Activated CD4-positive, alpha-beta memory T cell treated with anti-CD3 and anti-CD28 coated beads, Interleukin-2, amount 10 ng/mL, durations not matched to agents 7 days and 5 days (primary cell): ENCODE measurements at places on chromosomes 16 and 17.
A peak's percentile ranks its signal among the peaks of the same experiment; 100 is the strongest.

DNA sequence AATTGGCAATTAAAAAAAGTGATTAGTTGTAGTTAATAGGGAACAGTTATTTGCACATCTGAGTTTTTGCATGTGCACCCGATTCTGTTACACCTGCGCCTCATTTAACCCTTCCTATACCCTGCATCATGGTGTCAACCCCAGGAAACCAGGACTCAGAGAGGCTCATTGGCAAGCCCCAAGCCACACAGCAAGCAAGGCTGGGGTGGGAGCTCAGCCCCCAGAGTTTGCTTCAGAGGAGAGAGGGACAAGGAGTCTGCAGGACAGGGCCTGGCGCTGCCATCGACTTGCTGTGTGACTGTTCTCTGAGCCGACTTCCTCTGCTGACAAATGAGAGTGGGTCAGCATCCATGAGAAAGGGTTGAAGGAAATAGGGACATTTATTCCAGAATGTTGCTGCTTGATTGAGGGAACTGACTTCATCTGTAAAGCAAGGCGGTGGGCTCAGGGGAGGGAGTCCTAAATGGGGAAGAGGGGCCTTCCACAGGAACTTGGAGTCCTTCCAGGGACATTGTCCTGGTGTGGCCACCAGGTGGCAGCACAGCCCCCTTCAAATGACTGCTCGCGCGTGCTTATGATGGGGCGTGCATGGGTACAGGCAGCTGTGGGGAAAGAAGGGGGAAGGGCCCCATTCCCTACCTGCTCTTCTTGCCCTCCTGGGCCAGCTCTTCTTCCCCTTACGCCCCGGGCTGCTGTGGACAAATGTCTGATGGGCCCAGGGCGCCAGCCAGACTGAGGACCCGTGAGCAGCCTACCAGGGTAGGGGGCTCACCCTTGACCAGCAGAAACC, 51.6 kb downstream of the NT5M start:
- DNase-seq, result peak; percentile 79
- no peaks in the 10 kb centered on the region for H3K36me3 ChIP-seq
- peaks cover 11% of the 10 kb centered on the region for H3K27me3 ChIP-seq
- H3K27ac ChIP-seq, result no peak overlapping the region
- no peak overlapping the region for H3K4me3 ChIP-seq

DNA sequence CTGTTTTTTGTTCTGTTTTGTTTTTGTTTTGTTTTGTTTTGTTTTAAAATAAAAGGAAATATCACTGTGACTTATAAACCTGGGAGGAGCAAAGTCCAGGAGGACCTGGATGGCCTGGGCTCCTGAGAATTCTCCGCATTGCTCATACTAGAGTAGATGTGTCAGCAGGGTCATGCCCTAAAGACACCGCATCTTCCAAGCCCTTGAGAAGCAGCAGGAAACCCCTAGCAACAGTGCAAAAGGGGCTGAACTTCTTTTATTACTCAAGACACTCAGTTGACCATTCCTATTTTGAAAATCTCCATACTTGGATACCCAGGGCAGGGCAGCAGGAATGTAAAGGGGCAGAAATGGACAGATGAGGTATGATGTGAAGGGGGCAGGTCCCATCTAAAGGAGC, 51.8 kb downstream of the SYT17 start:
- no peaks in the 10 kb centered on the region for H3K36me3 ChIP-seq
- peaks cover 11% of the 10 kb centered on the region for H3K4me1 ChIP-seq
- DNase-seq, result no peak
- no peaks in the 10 kb centered on the region for H3K27me3 ChIP-seq

GRCh38 chr17:47176389-47176826, 12.7 kb downstream of the CDC27 start:
- H3K27me3 ChIP-seq, result no peaks in the 10 kb centered on the region
- H3K36me3 ChIP-seq, result peaks cover 54% of the 10 kb centered on the region
- H3K4me3 ChIP-seq, result no peak overlapping the region
- DNase-seq, result no peak
- H3K4me1 ChIP-seq, result peaks cover 38% of the 10 kb centered on the region
- H3K27ac ChIP-seq, result no peak overlapping the region

DNA sequence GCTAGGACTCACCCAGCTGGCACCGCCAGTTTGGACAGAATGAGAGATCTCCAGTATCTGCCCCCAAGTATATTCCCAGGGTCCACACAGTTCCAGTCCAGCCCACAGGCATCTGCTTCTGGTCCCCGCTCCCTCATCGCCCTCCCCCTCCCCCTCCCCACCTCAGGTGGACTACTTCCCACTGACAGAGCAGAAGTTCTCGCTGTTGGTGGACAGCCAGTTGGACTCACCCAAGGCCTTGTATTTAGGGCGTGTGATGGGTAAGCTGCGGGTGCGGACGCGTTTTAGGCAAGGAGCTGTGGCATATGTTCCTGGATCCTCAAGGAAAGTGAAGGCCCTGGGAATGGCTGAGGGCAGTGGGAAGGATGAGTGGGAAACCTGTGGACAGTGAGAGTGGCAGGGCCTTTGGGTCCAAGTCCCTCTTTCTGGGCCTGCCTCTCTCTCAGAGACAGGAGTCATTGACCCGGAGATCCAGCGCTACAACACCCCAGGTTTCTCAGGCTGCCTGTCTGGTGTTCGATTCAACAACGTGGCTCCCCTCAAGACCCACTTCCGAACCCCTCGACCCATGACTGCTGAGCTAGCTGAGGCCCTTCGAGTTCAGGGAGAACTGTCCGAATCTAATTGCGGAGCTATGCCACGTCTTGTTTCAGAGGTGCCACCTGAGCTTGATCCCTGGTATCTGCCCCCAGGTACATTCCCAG, 14.9 kb downstream of the CNTNAP1 start:
- H3K27ac ChIP-seq, result no peak overlapping the region
- peaks cover 11% of the 10 kb centered on the region for H3K36me3 ChIP-seq
- DNase-seq, result no peak
- H3K27me3 ChIP-seq, result peaks cover 2% of the 10 kb centered on the region

DNA sequence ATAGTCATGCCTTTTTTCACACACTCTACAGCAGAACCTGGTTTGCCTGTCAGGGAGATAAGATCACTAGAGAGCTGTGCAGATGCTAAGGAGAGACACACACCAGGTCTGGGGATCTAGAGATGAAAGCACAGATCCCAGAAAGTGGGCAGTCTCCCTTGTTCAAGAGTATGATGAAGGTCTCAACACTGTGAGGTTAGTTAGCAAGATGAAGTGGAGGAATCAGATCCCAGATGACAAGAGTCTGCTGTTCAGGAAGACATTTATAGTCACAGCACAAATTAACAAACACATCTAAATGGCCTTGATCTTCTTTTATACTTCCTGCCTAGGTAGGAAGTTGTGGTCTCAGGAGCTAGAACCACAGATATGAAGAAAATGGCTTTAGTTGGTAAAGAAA, 23.4 kb upstream of the SKAP1 start:
- H3K4me3 ChIP-seq, result peak overlapping the region; percentile 37
- peaks cover 71% of the 10 kb centered on the region for H3K4me1 ChIP-seq
- H3K27me3 ChIP-seq, result no peaks in the 10 kb centered on the region
- DNase-seq, result peak; percentile 39
- peaks cover 19% of the 10 kb centered on the region for H3K36me3 ChIP-seq

DNA sequence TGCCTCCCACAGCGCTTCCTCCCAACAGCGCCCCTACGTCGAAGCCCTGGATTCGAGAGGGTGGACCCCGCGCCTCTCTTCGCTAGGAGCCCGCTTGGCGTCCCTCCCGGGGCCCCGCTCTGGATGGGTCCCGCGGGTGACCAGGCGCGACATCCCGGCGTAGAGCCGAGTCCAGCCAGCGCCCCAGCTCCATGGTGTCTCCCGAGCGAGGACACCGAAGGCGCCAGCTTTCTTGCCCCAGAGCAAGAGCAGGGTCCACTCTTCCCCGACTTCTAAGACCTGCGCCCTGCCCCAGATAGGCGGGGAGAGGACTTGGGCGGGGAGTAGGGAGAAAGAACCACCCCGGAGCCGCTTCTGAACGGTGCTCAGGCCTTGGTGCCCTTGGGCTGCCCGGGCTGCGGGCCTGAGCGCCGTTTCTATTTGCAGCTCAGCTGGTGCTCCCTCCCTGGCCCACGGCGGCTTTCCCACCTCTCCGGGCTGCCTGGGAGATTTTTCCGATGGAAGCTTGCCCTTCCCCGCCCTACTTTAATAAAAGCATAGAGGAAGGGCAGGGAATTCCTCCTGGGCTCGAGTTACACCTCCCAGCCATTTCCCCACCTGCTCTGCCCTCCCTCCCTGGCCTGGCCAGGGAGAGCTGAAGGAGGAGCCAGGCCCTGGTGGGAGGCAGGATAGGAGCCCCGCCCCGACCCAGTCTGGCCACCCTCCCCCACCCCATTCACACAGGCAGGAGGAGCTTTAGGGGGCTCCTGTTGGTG, 1.8 kb downstream of the MMP15 start:
- peaks cover 13% of the 10 kb centered on the region for H3K4me1 ChIP-seq
- H3K4me3 ChIP-seq, result no peak overlapping the region
- H3K27me3 ChIP-seq, result peaks cover 23% of the 10 kb centered on the region
- H3K36me3 ChIP-seq, result no peaks in the 10 kb centered on the region
- no peak overlapping the region for H3K27ac ChIP-seq

DNA sequence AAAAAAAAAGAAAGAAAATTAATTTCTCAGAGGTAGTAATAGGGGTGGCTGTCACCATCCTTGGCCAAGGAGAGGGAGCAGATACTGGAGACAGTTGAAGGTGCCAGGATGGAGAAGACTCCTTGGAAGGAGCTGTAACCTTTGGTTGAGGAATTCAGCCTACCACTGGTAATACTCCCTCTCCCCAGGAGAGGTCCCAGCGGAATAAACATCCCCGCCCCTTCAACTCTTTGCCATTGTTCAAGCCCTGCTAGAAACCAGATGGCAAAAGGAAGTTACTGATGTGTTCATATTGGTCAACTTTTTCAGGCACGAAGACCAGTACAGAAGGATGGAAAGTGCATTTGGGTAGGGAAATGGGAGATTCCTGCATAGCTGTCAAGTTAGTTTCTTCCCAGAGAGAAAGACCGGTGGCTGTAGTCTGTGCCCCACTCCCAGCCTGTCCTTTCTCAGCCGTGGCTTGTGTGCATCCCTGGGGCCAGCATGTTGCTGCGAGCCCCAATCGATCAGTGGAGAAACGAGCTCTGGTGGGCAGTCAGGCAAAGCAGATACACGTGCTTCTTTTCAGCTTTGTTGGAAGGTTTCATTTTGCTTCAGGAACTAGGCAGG, 612.1 kb downstream of the MAF start:
- no peak for DNase-seq
- H3K4me3 ChIP-seq, result no peak overlapping the region
- H3K36me3 ChIP-seq, result no peaks in the 10 kb centered on the region

DNA sequence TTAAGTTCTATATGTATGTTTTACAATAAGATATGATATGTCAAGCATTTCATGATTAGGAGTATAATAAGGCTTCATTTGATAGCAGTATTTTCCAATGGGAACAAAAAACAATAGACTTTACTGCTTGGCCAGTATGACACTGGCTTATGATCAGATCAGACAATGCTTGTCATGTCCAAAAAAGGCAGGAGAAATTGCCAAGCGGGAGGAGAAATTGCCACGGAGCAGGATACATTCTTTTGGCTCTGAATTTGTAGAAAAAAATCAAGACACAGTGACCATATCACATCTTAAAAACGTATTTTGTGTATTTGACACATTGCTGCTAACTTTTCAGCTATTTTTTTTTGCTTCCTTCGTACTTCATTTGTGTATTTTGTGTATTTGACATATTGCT, 404.1 kb downstream of the CNTNAP4 start:
- no peak overlapping the region for H3K27ac ChIP-seq
- no peaks in the 10 kb centered on the region for H3K36me3 ChIP-seq
- H3K27me3 ChIP-seq, result no peaks in the 10 kb centered on the region

DNA sequence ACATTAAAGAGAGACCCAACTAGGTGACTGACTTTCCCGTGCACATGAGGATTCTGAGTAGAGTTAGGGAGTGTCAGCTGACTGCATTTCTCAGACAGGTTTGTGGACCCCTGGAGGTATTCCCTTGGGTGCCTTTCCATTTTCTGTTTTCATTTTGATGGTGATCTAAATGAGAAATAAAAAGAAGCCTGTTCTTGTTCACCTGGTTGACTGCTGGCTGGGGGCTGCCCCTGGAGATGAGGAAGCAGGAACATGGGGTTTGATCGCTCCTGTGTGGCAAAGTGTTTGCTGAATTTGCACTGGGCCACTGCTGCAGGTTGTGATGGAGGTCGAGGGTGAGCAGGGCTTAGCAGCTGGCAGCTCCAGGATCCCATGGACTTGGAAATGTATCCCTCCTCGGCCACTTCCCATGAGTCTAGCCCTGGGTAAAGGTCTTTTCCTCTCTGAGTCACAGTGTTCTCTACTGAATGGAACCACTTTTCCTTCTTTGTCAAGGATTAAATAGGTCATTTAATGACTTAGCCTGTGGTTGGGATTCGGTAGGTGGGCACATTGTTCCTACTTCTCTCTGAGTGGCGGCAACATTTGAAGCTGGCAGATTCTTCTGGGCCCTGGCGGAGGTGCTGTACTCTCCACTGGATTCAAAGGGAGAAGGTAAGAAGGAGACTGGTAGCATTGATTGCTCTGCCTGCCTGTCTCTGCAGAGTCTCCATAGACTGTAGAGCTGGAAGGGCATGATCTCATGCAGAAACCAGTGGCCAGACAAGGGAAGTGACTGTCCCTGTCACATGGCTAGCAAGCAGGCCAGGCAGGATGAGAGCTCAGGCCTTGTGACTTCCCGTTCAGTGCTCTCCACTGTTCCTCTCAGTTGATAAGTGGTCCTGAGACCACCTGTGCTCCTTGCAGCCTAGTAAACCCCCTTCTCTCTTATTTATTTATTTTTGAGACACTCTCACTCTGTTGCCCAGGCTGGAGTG, 17.9 kb downstream of the SNX29 start:
- DNase-seq, result no peak
- H3K27ac ChIP-seq, result no peak overlapping the region
- H3K27me3 ChIP-seq, result no peaks in the 10 kb centered on the region
- no peaks in the 10 kb centered on the region for H3K4me1 ChIP-seq
- H3K4me3 ChIP-seq, result no peak overlapping the region

- H3K27ac ChIP-seq, result peak overlapping the region; percentile 85
- no peaks in the 10 kb centered on the region for H3K36me3 ChIP-seq
- DNase-seq, result no peak
- peaks cover 25% of the 10 kb centered on the region for H3K4me1 ChIP-seq
- H3K4me3 ChIP-seq, result peak overlapping the region; percentile 84
- peaks cover 46% of the 10 kb centered on the region for H3K27me3 ChIP-seq
These were observed 805 bp upstream of the TANC2 start for GRCh38 chr17:62965174-62965685.

DNA sequence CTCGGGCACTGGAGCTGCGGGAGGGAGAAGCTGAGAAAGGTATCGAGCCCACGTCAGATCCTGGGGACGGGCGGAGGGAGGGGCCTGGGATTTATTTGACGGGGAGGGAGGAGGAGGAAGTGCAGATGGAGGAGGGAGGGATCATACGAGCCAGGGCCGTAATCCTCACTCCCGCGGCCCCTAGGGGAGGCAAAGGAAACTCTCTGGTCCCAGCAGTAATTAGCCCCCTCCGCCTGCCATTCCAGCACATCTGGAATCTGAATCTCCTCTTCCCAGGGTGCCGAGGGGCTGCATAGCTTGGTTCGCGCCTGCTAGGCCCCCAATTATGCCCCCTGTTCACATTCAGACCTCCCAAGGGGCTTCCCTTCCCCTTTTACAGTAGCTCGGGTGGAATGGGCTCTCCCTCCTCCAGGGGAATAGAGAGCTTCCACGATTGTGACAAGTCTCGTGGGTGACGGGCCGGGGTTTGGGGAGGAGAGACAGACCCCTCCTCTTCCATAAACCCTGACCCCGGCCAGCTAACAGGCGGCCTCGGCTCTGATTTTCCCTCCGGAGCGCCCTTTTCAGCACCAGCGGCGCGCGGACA, at the start of gene SEZ6L2:
TSS of gene SEZ6L2 (minus strand) at position 35 of the 586 bp plus-strand sequence. CDS start 531 bp downstream, outside the sequence.
- H3K36me3 ChIP-seq, result no peaks in the 10 kb centered on the region
- H3K4me3 ChIP-seq, result peak within 1 kb of the TSS; percentile 58
- DNase-seq, result peak; percentile 78
- peaks cover 9% of the 10 kb centered on the region for H3K4me1 ChIP-seq
